Effector memory CD4-positive, alpha-beta T cell (primary cell): ENCODE measurements at places on chromosomes 4 and X.

- no peak for DNase-seq
Measured at GRCh38 chrX:8591501-8591900, 126.9 kb downstream of the VCX3B start.

GRCh38 chrX:74853255-74853654 is 72.0 kb downstream of the NEXMIF start:
- DNase-seq: no peak

- no peak for DNase-seq
Measured at GRCh38 chrX:51889851-51890250, 3.6 kb upstream of the MAGED1 start.

DNA sequence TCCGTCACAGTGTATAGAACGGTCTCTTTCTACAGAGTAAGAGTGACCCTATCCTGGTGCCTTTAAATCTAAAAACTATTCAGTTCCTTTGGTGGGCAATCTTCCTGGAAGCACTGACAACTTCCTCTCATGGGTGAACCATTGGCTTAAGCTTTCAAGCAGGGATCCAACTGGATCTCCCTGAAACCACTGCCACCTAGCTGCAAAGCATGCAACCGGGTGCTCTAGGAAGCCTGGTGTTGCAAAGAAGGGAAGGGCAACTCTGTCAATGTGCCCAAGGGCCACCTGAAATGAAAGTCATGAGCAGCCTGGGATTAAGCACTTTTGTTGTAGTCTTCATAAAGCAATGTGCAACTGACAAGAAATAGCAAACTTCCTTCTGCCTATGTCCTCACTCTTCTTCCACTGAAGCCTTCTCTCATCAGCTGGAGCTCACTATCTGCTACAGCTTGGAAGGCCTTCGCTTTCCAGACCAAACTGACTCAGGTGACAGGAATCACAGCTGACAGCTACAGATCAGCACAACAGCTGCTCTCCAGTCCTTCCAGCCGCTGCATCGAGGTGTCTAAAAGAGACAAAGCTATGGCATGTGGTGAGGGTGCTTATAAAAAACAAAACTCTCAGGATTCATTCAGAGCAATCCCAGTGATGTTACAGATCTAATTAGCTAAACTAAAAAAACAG is 46.1 kb downstream of the SETD7 start:
- DNase-seq: no peak

GRCh38 chr4:150079081-150079581 is 886 bp downstream of the DCLK2 start:
- no peak for DNase-seq

DNA sequence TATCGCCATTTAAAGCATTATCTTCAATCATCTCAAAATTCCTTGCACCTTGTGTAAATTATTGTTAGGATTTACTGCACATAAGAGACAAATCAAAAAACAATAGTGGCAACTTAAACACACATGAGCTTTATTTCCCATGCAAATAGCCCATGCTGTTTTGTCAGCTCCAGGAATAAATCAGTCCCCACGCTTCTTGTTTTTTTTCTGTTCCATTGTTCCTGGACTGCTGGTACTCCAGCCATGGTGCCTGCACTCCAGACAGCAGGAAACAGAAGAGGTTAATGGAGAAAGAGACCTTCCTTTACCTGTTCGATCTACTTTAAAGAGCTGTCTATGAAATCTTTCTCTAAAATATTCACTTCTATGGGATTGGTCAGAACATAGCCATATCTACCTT is 1515.7 kb upstream of the TENM3 start:
- DNase-seq: no peak

GRCh38 chrX:142861557-142861956 is 164.2 kb upstream of the SPANXN4 start:
- no peak for DNase-seq

DNA sequence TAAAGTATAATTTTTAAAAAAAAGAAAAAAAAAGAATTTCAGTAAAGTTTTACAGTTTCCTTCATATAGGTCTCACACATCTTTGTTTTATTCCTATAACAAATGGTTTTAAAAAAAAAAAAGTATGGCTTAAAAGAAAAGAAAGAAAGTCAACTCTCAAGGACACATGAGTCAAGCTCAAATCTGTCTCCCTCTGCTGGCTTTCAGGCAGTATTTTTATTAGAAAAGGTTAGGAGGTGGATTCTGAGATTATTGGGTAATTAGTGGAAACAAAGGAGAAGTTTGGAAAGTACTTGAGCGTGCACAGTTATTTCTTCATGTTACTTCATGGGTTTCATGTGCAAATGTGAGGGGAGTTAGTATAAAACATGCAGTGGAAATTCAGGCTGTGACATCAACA is 36.6 kb upstream of the BTC start:
- no peak for DNase-seq

DNA sequence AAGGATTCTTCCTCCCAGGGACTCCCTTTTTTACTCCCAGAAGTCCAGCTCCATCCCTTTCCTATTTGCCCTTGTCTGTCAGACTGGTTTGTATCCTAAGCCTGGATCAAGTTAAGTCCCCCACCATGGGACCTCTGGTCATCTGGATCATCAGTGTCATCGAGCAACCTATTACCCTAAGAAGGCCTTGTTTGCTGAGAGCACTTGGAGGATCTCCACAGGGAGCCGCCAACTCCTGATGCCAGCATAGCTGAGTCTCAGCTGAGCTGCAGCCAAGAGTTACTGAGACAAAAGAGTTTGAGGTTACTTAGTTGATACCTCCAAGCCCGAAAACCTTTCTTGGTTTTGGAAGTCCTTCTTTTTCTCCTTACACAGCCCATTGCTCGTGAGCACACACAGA is 10.1 kb upstream of the DAPP1 start:
- DNase-seq: no peak

- no peak for DNase-seq
Measured at GRCh38 chrX:22666441-22666840, 333.3 kb upstream of the DDX53 start.

GRCh38 chrX:19924285-19924684 is 36.9 kb upstream of the SH3KBP1 start:
- no peak for DNase-seq

GRCh38 chrX:49773993-49774392 is 55.1 kb upstream of the PAGE4 start:
- no peak for DNase-seq

DNA sequence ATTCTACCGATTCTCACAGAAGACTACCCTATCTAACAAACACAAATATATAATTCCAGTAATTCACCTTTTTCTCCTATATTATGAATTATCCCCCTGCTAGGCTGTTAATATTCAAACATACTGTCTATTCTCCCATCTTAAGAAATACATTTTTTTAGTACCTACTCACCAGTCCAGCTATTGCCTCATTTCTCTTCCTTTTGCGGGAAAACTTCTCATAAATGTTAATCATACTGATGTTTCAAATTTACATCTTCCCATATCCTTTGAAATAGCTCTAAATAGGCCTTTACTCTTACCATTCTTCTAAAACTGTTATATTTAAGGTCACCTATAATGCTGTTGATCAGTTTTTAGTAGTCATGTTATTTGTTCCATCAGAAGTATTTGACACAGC is 759.1 kb upstream of the SLIT2 start:
- no peak for DNase-seq
